ENCODE measurements at places on chromosomes 11 and 22. TPM values are rescaled to one million over a fixed set of nuclear protein-coding genes. Genes with fewer than 3 reads are reported as not detected.

Gene MS4A4A
- not detected for total RNA-seq

Gene KIAA1671
- 91.0 TPM for total RNA-seq

Gene PHOX2A
- not detected for total RNA-seq

Gene MYRF
- 10.7 TPM for total RNA-seq

Gene IFTAP
- 29.9 TPM for total RNA-seq

Gene CADM1
- 9.7 TPM for total RNA-seq

Gene HMBS
- total RNA-seq: 10.1 TPM

Gene POLR2L
- 125 TPM for total RNA-seq

Gene SAA2
- total RNA-seq: 0.87 TPM

Gene KCTD21
- 18.1 TPM for total RNA-seq

Gene OTOG
- total RNA-seq: not detected

Gene PRRG4
- 0.44 TPM for total RNA-seq

Gene A4GALT
- total RNA-seq: 19.1 TPM

Gene FBLN1
- 6.6 TPM for total RNA-seq

Gene FGF4
- total RNA-seq: not detected

Gene TBX10
- total RNA-seq: not detected

Gene GPR83
- total RNA-seq: not detected

Gene WNT7B
- 1.5 TPM for total RNA-seq

Gene ATXN10
- 112 TPM for total RNA-seq

Gene POU2AF1
- not detected for total RNA-seq

Gene OOSP3
- not detected for total RNA-seq
